ENCODE measurements at places on chromosomes 7 and 10.

DNA sequence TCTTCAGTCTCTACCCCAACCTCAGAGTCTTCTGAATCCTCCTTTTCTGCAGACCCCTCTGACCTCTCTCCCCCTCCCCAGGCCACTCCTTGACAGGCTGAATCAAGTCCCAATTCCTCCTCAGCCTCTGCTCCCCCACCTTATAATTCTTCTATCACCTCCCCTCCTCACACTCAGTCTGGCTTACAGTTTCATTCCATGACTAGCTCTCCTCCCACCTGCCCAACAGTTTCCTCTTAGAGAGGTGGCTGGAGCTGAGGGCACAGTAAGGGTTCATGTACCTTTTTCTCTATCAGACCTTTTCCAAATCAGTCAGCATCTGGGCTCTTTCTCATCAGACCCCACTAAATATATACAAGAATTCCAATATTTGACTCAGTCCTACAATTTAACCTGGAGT lies 14.6 kb upstream of the LRRC61 start:
- DNase-seq, result no peak

- no peak for DNase-seq
Measured at GRCh38 chr10:100377830-100378229, 30.8 kb downstream of the SCD start.

- DNase-seq, result no peak
Measured at GRCh38 chr10:44803862-44804261, 107.3 kb upstream of the TMEM72 start.

DNA sequence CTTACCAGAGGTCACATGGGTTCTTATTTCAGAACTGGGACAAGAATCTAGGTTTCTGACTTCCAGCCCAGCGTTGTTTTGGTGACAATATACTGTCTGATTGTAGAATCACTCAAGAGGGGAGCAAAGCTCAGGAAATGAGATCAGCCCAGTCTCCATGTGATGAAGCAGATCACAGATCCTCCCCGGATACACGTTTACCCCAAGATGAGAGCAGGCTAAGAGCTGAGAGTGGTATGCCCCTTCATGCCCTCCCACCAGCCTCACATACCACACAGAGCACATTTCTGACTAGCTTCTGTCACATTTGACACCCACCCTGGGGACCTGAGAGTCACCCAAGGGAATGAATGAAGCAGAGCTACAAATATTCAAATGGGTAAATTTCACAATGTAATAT lies 27.1 kb upstream of the PRKCQ start:
- no peak for DNase-seq

- no peak for DNase-seq
Measured at GRCh38 chr7:26759108-26759507, 105.3 kb downstream of the SKAP2 start.

DNA sequence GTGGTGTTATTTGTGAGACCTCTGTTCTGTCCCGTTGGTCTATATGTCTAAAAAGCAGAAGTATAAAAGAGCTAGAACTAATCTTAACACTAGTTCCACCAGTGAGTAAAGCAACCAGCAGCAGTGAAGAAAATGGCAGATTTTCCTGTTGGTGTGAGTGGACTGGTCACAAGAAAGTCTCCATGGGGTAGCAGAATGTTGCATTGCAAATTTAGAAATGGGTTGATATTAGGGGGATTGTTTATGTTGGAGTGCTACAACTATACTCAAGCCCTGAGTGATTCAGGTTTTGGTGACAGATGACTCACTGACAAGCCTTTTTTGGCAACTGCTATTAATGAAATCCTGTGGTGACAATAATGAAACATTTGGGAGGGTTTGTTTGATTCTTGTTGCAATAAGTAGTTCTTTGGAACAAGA lies 5.6 kb downstream of the AVL9 start:
- no peak for DNase-seq

DNA sequence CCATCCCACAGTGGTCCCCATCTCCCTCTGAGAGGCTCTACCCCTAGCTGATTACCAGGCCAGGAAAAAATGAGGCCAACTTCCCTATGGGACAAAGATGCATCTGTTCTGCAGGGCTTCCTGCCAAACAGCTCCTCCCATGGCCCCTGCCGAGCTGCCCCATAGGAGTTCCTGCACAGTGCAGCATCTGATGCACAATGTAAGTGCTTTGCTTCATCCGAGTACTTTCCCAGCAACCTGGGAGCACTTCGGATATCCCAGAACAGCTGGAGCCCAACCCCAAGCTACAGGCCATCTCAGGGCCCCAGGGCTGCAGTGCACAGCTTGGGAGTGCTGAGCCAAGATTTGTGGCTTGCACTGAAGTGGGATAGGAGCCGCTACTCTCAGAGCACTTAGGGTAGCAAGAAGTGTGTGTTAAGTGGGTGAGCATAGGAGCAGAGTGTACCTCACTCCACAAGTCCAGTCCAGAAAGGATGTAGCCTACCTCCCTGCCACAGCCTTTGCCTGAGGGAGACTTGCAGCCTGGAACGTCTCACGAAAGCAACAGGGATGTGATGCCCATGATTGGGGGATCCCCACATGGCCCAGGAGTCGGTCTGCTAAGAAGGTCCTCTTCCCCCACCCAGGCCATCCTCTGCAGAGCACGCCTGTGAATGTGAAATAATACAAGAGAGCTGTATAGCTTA lies 209.6 kb upstream of the VWC2 start:
- no peak for DNase-seq

DNA sequence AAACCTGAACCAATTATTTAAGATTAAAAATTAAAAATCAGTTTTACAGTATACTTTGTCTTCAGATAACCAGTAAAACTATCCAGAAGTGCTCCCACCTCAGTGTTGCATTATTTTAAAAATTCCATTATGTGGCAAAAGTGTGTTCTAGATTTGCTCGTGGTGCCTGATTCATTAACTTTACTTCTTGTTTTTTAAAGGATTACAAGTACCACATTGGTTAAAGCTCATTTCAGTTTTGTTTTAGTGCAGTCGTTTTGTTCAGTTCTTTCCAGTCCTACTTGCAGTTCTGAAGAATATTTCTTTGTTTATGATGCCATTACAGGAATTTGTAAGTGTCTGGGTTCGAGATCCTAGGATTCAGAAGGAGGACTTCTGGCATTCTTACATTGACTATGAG lies 69.0 kb downstream of the SNX10 start:
- no peak for DNase-seq

DNA sequence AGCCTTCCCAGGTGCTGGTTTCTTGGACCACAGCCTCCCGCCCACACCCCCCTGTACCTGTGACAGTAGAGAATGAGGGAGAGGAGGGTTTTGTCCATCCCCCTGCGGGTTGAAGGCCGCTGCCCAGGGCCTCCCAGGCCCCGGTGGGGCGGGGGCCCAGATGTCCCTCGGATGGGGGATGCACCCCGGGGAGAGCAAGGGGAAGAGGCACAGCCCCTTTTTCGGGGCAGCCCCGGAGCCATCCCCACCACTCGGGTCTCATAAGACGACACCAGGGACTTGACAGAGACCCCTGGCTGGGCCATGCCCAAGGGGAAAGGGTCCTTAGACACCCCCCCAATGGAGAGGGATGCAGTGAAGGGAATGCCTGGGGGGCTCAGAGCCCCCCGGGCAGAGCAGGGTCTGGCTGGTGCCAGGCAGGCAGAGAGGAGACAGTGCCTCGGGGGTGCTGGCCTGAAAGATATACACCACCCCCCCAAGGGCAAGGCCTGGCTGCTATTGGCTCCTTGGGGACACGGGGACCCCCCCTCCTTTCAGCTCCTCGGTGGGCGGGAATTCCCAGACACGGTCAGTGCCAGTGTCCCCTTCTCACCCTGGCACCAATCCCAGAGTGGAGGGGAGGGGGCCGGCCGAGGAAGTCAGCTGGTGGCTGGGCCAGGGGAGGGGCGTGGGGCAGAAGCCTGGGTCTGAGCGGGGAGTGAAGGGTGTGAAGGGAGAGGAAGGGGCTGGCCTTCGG lies 3.7 kb upstream of the SPACDR start:
- DNase-seq, result no peak

- no peak for DNase-seq
Measured at GRCh38 chr7:41630741-41631140, 72.1 kb downstream of the INHBA start.

DNA sequence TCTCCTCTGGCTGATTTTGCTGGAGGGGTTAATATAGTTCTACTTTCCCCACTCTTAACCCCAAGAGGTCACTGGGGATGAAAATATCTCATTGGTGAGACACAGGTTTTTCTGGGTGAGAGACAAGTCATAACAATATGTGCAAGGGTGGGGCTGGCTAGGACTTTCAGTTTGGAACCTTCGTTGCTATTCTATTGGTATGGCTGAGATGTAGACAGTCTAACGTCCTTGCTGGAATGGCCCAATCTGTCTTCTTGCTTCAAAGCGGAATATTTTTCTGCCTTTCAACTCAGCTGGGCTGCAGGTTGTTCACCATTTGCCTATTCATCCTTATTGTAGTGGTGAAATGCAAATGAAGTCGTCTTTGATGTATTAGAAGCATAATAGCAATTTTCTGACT lies 267.3 kb upstream of the MKI67 start:
- no peak for DNase-seq

GRCh38 chr7:22179442-22179879 lies 177.5 kb downstream of the RAPGEF5 start:
- DNase-seq, result no peak

GRCh38 chr10:27857616-27858015 lies 112.0 kb upstream of the MKX start:
- DNase-seq, result no peak

GRCh38 chr7:47347346-47347745 lies 234.6 kb downstream of the TNS3 start:
- no peak for DNase-seq

DNA sequence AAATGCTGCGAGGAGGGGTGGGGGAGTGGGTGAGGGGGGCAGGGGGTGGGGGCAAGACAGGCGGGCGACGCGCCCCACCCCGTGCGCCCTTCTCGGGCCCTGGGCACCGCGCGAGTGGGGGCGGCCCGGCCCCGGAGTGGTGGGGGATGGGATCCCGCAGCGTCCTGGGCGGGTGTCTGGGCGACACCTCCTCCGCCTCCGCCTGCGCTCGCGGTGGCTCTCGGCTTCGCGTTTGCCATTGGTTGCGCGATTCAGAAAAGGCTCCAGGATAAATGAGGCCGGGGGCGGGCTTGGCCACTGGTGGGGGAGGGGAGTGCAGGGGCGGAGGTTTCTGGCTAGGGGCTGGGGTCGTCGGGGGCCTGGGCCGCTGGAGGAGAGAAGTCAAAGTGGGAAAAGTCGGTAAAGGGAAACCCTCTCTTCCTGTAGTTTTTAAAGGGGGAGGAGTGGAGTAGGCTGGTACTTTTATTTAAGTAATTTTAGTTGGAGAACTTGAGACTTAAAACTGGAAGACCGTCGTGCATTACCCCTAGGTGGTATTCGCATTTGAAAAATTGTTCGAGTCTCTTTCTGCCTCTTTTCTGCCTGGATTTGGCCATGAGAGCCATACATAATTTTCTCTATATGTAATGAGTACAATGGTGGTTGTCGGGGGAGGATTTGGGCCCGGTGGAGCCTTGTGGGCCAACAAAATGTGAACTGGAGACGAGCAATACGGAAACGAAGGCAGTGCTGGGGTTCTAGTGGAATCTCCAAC lies 992 bp upstream of the IGF2BP3 start:
- peak; percentile 91 for DNase-seq

DNA sequence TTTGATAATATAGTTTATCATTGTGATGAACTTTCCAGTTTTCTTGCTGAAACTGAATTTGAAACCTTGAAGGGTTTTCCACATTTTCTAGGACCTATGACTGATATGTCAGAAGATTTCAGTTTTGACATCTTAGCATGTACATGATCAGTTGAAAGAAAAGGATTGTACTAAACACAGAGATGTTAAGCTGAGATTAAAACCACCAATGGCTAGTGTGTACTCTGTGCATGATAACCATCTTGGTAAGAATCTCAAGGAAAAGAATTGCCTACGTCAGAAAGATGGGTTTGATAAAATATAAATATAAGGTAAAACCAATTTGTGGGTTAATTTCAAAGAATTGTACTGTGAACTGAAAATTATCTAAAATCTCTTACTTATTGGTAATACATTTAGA lies 776.4 kb downstream of the GATA3 start:
- no peak for DNase-seq

DNA sequence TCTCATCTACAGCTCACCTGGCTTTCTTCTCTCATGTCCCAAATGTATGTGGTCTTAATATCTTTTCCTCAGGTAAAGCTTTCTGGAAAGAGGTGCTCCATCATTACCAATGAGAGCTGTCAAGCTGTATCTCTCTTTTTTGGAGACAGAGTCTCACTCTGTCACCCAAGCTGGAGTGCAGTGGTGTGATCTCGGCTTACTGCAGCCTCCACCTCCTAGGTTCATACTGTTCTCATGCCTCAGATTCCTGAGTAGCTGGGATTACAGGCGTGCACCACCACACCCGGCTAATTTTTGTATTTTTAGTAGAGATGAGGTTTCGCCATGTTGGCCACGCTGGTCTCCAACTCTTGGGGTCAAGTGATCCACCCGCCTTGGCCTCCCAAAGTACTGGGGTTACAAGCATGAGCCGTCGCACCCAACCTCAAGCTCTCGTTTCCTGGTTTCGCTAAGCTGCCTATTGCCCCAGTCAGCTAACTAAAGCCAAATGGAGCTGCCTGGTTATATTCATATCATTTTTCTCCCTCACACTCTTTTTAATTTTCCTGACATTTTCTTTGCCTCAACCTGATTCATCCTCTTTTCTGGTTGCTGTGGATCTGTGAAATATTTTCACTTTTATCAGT lies 60.5 kb downstream of the SUFU start:
- no peak for DNase-seq

DNA sequence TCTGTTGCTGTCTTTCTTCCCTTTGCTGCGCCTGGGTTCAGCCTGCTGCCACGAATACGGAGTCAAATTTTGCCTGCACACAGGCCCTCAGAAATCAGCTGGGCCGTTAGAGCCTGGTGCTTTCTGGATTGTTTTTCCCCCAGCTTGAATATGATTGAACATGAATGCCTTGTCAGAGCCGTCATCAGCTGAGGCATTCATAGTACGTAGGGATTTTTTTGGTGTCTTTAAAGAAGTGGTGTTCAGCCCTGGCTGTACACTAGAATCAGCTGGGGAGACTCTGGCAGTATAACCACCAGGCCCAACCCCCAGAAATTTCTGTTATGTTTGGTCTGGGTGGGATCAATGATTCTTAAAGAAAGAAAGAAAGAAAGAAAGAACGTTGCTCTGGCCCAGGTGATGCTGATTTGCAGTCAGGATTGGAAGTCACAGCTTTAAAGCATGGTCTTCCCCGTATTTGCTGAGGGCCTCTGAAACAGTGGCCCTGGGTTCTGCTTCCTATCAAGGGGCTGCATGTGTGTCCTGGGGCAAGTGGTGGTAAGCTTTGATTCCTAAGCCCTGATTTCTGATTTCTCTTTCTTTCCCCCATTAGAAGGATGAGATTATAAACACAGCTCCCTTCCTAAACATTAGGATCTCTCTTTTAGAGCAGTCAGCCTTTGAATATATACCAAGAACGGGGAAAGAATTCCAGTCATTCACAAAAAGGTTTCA lies 24.7 kb downstream of the NUB1 start:
- DNase-seq, result no peak

- DNase-seq, result no peak
Measured at GRCh38 chr7:48087349-48087748, 1.7 kb upstream of the UPP1 start.

- no peak for DNase-seq
Measured at GRCh38 chr10:119801998-119802538, 70.6 kb downstream of the MCMBP start.
